Transverse colon (tissue), 4 donors: ENCODE measurements at places on chromosomes 16 and 17.

- no peak for DNase-seq
These were observed 10.3 kb downstream of the MRPS23 start for GRCh38 chr17:57839571-57839923.

DNA sequence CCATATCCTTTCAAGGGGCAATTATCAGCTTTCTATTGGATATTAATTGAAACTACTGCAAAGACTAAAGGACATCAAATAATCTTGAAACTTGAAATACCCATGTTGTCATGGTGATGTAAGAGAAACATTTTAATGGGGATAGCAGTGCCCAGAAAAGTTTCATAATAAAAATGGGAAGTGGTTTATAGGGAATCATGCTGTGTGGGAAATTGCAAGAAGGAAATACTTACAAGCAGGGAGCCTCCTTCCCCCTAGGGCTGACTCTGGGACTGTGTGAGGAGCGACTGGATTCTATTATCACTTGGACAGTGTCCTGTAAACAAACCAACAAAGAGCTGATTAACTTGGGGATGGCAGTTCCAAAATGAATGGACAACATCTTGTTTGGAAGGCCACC, 1393.1 kb upstream of the GOT2 start:
- DNase-seq, result no peak

DNA sequence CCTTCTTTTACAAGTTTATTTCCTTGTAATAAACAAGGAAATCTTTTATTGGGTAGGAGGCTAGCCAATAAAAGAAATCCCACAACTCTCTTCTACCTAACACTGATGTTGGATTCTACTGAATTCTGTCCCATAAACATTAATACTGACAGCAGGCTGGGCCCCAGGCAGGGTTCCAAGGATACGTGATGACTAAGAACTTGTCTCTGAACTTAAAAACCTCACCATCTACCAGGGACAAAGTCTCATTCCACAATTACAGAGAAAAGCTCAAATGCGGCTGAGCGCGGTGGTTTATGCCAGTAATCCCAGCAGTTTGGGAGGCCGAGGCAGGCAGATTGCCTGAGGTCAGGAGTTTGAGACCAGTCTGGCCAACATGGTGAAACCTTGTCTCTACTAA, 64.9 kb downstream of the ARHGAP17 start:
- peak; percentile 19 for DNase-seq

DNA sequence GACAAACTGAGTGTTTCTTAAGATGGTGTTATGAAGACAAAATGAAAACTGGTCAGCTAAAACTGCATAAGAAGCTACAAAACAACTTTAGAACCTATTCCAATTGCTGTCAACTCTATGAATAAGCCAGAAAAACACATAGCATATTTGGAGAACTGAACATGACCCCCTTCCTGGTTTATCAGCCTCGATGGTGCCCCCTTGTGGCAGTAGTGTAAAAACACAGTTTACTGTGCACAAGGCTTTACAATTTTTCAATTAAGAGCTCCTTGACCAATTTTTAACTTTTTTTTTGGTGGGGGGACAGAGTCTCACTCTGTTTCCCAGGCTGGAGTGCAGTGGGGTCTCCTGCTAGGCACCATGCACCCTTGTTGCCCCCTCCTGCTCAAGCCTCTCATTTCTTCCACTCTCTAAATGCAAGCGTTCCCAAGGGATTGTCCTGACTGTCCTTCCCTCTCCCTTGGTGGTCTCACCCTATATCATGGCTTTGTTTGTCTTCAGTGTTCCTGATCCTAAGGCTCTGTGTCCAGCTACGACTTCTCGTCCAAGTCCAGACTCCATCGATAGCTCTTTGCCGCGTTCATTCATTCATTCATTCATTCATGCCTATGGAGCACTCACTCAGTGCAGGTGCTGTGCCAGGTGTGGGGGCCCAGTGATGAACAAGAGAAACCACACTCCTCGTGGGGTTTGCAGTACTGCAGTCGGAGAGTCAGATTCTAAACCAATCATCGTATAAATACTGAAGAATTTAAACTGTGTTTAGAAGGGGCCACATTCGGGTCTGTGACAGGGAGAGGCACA, 7.5 kb downstream of the EIF1 start:
- DNase-seq, result peak; percentile 71

DNA sequence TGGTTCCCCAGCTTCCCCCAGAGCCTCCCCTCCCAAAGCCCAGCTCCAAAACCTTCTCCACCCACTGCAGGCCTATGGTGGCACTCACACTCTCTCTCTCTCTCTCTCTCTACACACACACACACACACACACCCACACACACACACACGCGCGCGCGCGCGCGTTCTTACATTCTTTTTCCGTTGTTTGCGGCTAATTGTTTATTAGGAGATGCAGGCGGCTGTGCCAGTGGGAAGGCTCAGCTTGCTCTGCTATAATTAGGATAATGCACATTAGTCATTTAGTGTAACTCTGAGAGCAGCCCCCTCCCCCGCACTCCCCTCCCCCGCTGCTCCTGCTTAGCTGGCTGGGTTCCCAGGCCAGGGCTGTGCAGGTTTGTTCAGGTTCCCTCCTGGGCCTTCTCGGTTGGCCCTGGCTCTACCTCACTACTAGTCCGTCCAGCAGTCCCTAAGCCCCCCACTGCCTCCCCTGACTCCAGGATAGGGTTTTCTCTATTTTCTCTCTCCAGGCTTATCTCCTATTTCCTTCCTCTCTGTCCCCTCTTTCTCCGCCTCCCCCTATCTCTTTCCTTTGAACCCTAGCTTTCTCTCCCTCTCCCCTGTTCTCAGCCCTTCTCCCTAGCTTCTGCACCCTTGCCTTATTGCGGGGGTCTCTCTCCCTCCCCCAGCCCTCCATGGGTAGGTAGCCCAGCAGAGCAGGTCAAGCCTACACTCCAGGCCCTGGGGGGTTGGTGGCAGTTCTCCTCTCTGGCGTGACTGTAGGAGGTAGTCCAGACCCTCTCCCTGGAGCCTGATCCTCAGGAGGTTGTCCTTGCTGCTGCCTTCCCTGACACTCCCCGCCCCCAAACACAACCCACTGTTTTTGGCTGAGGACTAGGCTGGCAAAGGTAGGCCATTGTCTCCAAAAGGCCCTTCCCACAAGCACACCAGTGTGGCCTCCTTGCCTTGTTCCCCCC, 34.0 kb downstream of the TMEM132E start:
- DNase-seq, result no peak

DNA sequence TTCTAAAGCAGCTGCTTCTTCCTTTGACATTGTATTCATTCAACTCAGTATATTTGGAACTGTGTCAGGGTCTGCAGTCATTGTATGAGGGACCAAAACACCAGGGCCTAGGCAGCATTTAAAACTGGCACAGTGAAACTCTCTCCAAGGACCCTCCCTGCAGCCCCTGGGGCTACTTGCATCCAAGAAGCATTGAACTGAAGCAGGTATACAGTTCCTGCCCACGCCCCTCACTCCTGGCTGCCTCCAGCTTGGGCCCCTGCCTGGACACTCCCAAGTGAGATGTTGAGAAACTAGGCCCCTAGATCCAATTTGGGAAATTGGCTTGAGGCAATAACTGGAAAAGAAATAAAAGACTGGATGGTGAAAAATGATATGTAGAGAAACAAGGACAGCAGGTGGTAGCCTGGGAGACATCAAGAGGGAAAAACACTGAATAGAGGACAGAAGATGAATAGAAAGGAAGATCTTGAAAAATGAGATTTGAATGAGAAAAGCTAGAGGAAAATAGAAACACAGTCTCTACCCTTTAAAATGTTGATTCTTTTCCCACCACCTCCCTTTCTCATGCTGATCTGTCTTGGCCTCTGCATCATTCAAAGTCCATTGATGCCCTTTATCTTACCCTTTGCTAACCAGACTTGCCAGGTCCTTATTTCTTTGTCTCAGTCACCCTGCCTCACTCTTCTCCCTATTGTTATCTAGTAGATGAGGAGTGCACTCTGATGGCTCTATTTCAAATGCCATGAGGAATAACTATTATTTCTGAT, 368.8 kb upstream of the CDH8 start:
- no peak for DNase-seq

GRCh38 chr16:7103056-7103455, 229.6 kb upstream of the RBFOX1 start:
- no peak for DNase-seq
